ENCODE measurements at places on chromosomes 6 and 20.

- no peak for DNase-seq
Measured at GRCh38 chr6:38113825-38114576, 294.5 kb downstream of the ZFAND3 start.

DNA sequence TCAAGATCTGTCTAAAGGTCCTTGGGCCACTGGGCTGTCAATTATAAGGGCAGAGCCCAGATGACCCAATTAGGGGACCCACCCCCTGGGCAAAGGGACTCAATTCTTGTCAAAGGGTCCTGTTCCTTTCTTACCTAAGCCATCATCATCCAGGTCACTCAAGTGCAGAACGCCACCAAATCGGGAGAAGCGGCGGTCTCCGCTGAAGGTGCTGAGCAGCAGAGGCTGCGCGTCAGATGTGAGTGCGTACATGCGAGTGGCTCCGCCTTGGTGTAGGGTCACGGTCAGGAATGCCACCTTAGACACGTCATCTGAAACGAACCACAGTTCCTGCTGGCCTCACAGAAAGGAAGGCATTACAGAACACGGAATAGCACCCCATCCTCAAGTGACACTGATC is 34.2 kb downstream of the MRS2 start:
- DNase-seq: no peak

- no peak for DNase-seq
Measured at GRCh38 chr20:36399969-36400545, 93.9 kb downstream of the DLGAP4 start.

DNA sequence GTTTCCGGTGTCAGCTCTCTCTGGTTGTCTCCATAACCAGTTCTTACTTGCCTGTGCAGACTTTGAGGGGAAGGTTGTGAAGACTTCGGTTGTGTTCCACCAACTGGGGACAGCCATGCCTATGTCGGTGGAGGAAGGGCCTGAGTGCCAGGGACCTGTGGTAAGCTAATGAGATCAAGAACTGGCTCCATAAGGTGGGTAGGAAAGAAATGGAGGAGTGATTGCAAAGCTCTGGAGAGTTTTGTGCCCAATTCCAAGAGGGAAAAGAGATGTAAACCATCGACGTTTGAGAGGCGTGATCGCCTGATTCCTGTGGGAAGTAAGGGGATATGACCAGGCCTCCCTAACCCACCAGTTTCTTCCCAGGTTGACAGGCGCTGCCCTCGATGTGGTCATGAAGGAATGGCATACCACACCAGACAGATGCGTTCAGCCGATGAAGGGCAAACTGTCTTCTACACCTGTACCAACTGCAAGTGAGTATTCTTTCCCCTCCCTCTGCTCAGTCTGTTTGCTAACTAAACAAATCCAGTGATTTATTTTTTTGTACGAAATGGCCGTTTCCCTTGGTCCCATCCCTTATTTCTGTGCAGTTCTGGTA is 893 bp downstream of the POLR1H start:
- DNase-seq: no peak

GRCh38 chr6:69086689-69087088 is 451.6 kb downstream of the ADGRB3 start:
- DNase-seq: no peak

DNA sequence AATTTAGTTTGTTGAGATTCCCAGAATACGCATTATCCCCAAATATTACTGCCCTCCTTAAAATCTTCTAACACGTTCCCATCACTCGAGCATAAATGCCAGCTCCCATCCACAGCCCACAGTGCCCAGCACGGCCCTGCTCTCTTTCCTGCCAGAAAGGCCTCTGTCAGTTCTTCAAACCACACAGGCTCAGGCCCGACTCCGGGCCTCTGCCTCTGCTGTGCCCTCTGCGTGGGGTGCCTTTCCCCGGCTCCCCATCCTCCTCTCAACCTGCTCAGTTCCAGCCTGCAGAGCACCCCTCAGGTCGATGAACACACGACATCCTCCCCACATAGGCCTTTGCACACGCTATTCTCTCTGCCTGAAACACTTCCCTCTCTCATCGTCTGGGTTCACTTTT is 12.8 kb downstream of the ULBP3 start:
- no peak for DNase-seq

Data from cortex of kidney (tissue), 1 donor.